ENCODE measurements at places on chromosomes 13 and 19. TPM values are rescaled to one million over a fixed set of nuclear protein-coding genes. Genes with fewer than 3 reads are reported as not detected.
A peak's percentile ranks its signal among the peaks of the same experiment; 100 is the strongest.

- DNase-seq, result no peak
Observed at GRCh38 chr19:49684251-49684982, 5.0 kb upstream of the ADM5 start.

GRCh38 chr13:35953537-35954206 lies 177.5 kb downstream of the DCLK1 start:
- peak; percentile 85 for DNase-seq

DNA sequence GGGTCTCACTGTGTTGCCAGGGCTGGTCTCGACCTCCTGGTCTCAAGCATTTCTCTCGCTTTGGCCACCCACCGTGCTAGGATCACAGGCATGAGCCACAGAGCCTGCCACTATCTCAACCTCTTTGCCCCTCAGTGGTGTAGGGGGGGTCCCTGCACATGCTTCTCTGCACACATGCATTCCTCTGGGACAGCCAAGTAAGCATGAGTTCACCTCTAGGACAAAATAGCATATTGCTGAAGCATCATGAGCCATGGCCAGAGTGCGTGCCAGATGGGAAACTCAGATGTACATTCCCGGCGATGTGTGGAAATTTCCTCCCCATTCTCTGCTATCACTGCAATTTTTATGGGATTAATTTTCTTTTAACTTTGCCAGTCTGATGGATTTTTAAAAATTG lies 23.1 kb downstream of the CHAF1A start:
- no peak for DNase-seq

- no peak for DNase-seq
Observed at GRCh38 chr13:67075239-67075638, 154.9 kb downstream of the PCDH9 start.

- DNase-seq, result no peak
Observed at GRCh38 chr13:106418556-106418955, 116.9 kb downstream of the EFNB2 start.

DNA sequence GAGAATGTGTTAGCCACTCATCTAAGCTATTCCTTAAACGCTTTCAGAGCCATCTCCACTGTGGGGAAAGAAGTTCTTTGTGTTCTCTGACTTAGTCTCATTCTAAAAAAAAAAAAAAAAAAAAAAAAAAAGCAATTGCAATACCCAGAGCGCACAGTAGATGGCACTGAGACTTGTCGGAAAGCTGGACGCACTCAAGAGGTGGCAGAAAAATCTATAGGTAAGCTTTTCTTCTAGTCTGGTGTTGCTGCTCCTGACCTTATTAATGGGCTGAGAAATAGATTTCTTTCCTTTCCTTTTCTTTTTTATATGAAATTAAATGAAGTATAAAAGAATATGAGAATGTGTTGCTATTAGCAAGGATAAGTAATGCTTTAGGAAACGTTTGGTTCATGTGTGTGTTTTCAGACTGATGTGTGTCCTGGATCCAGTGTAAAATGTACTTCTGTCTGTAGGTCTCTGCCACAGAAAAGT lies 4.7 kb upstream of the GJB2 start:
- no peak for DNase-seq

- DNase-seq, result no peak
Observed at GRCh38 chr13:111251646-111252445, 68.6 kb upstream of the TEX29 start.

DNA sequence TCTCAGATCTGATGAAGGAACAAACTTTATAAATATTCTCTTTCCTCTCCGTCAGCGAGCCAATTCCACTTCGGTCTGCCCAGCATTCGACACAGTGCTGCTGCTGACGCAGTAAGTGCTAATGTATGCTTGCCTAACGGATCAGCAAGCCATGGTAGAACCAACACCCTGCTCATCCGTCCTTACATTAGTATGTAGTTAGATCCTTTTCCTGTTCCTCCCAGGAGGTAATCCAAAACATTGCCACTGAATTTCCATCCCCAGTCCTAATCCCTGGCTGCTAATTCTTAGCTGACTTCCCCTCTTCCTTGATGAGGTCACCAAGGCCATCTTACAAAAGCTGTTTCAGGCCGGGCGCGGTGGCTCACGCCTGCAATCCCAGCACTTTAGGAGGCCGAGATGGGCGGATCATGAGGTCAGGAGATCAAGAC lies 88.0 kb downstream of the STARD13 start:
- no peak for DNase-seq

DNA sequence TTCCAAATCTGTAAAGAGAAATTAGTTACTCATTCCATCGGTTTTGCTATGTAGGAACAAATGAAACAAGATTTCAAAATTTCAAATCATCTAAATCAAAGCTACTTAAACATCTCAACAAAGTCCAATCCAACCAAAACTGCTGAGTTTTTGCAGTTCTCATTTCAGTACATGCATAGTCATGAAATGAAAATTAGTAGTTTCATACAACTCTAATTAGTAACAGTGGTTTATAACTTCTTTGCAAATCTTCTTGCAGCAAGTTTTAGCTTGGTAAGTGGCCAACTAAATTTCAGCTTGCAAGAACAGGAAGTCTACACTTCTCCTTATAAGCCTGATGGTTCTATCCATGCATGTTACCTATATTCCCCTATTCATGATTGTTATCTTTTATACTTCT lies 75.6 kb downstream of the SPRY2 start:
- no peak for DNase-seq

DNA sequence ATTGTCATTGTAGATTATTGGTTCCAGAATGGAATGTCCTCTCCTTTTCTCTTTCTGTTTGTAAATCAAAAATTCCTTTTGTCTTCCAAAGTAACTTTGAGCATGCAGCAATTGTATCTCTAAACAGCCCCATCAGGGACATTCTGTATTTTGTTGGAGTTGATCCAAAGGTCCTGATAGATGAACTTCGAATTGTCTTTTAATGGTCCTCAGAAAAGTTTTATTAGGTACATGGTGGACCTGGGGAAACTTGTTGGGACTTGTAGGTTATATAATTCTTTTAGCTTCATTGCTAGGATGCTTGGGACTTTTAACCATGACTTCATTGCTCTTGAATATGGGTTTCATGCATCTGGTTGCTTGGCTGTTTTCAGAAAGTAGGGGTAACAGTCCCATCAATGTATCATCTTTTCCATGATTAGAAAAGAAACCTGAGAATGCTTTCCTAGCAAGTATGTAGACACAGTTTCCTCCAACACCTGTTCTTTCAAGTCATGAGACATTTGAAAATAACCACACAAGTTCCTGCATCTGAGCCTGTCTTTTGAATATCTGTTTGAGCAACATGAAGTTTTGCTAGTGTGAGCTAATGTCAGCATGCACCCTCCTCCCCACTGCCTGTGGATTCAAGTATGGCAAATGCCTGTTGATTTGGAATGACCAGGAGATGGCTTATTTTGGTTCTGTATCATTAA lies 413.1 kb downstream of the KCNRG start:
- no peak for DNase-seq

GRCh38 chr19:31185261-31185660 lies 164.0 kb downstream of the TSHZ3 start:
- no peak for DNase-seq

- no peak for DNase-seq
Observed at GRCh38 chr13:44079413-44080205, 199.9 kb downstream of the LACC1 start.

DNA sequence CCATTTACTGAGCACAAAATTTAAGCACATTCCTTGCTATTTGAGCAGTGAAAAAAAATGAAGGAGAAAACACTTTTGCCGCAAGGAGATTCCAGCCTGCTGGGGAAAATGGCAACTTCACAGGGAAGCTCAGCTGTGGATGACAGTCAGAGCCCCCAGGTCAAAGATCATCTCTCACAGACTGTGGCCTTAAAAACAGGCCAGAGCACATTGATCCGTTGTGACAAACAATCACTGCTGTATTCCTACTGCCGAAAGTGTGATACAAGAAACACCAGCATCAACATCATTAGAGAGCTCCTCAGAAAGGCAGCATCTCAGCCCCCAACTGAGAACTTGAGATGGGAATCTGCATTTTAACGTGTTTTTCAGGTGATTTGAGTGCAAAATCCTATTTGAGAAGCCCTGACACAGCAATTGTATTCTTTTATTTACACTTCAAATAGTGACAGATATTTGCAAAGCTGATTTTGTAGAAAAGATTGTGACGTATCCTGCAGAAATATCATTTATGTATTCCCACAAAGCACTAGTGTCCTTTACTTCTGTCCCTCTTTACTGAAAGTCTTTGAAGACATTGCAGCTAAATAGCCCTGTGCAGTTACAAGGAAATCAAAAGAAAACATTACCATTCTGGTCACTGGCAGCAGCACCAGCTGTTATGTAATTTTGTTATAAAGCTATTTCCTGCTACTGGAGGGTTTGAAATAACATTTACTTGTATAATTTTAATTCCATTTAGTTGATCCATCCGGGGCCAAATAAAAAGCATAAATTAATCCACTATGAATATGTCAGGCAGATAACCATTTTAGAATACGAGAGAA lies 652.0 kb downstream of the LIG4 start:
- no peak for DNase-seq

TMEM161A gene
- 44.6 TPM for polyA plus RNA-seq

ZNF700 gene
- polyA plus RNA-seq, result 19.6 TPM

SPRY2 gene
- 134 TPM for polyA plus RNA-seq

APOC1 gene
- 8.7 TPM for polyA plus RNA-seq

CRLF1 gene
- polyA plus RNA-seq, result 3.5 TPM

YJEFN3 gene
- polyA plus RNA-seq, result 13.0 TPM

COL4A1 gene
- 713 TPM for polyA plus RNA-seq

SYMPK gene
- 49.6 TPM for polyA plus RNA-seq

CYP2A7 gene
- polyA plus RNA-seq, result not detected

SIGLEC11 gene
- 4.4 TPM for polyA plus RNA-seq

ENOX1 gene
- 29.7 TPM for polyA plus RNA-seq

ZNF763 gene
- 2.6 TPM for polyA plus RNA-seq

All from left renal pelvis (tissue), 4 donors.